ENCODE measurements at places on chromosomes 3 and 15. TPM values are rescaled to one million over a fixed set of nuclear protein-coding genes. Genes with fewer than 3 reads are reported as not detected.

The COL6A6 gene
- 1.7 TPM for total RNA-seq

The NR2E3 gene
- 0.70 TPM for total RNA-seq

The CCR9 gene
- total RNA-seq = not detected

The AGTR1 gene
- total RNA-seq = 1.9 TPM

The SPATA12 gene
- not detected for total RNA-seq

The RLBP1 gene
- total RNA-seq = not detected

The CLDN16 gene
- total RNA-seq = not detected

The SYNPR gene
- not detected for total RNA-seq

The CAMK2N2 gene
- not detected for total RNA-seq

The HYAL3 gene
- 1.2 TPM for total RNA-seq

The RPL29 gene
- total RNA-seq = 594 TPM

The FBXO40 gene
- 207 TPM for total RNA-seq

The NDUFB4 gene
- total RNA-seq = 570 TPM

The REC114 gene
- total RNA-seq = 1.00 TPM

The GPR160 gene
- total RNA-seq = 0.54 TPM

The CAMK1 gene
- 12.4 TPM for total RNA-seq

The CCR1 gene
- total RNA-seq = 2.7 TPM

The FNDC3B gene
- 56.1 TPM for total RNA-seq

The COLQ gene
- total RNA-seq = 2.2 TPM

The FOXB1 gene
- not detected for total RNA-seq

The CYP8B1 gene
- total RNA-seq = not detected

The LNP1 gene
- 2.6 TPM for total RNA-seq

The LEKR1 gene
- 0.56 TPM for total RNA-seq

The WDR93 gene
- total RNA-seq = 0.11 TPM

The ITPKA gene
- 2.6 TPM for total RNA-seq

The SERINC4 gene
- 0.19 TPM for total RNA-seq

The ZNF660 gene
- total RNA-seq = 0.73 TPM

The SNX22 gene
- total RNA-seq = 4.2 TPM

The PTH1R gene
- 11.8 TPM for total RNA-seq

The HTR3E gene
- not detected for total RNA-seq

The ADAMTS9 gene
- 15.4 TPM for total RNA-seq

The CCDC33 gene
- total RNA-seq = not detected

The PIERCE2 gene
- total RNA-seq = 7.4 TPM

The NEIL1 gene
- 9.7 TPM for total RNA-seq

The B3GNT5 gene
- total RNA-seq = 1.3 TPM

The TTLL3 gene
- 11.1 TPM for total RNA-seq

The RAD51 gene
- 0.43 TPM for total RNA-seq

The RAB6B gene
- 48.5 TPM for total RNA-seq

The SNX33 gene
- total RNA-seq = 12.4 TPM

The MASP1 gene
- total RNA-seq = 144 TPM

The NOP10 gene
- total RNA-seq = 136 TPM

The ROBO2 gene
- 0.11 TPM for total RNA-seq

The FAM81A gene
- 8.0 TPM for total RNA-seq

The TRPM1 gene
- not detected for total RNA-seq

The ENTPD3 gene
- 0.30 TPM for total RNA-seq

The CCDC80 gene
- 54.0 TPM for total RNA-seq

The GRAMD1C gene
- 1.1 TPM for total RNA-seq

The C15orf62 gene
- 0.16 TPM for total RNA-seq

The ADGRG7 gene
- total RNA-seq = not detected

The SLC2A2 gene
- total RNA-seq = not detected

The PRTG gene
- total RNA-seq = 0.67 TPM

The SPG21 gene
- 44.9 TPM for total RNA-seq

The IQCF5 gene
- not detected for total RNA-seq

The HAPLN3 gene
- total RNA-seq = 2.0 TPM

The CHRD gene
- total RNA-seq = 7.8 TPM

The DNAJA4 gene
- 79.9 TPM for total RNA-seq

The FRMD5 gene
- 44.0 TPM for total RNA-seq

Data from Right ventricle myocardium superior (tissue), 1 donor.